ENCODE measurements at places on chromosomes 5 and 9.

- no peak for DNase-seq
Observed at GRCh38 chr9:103999375-104000062, 94.6 kb upstream of the SMC2 start.

DNA sequence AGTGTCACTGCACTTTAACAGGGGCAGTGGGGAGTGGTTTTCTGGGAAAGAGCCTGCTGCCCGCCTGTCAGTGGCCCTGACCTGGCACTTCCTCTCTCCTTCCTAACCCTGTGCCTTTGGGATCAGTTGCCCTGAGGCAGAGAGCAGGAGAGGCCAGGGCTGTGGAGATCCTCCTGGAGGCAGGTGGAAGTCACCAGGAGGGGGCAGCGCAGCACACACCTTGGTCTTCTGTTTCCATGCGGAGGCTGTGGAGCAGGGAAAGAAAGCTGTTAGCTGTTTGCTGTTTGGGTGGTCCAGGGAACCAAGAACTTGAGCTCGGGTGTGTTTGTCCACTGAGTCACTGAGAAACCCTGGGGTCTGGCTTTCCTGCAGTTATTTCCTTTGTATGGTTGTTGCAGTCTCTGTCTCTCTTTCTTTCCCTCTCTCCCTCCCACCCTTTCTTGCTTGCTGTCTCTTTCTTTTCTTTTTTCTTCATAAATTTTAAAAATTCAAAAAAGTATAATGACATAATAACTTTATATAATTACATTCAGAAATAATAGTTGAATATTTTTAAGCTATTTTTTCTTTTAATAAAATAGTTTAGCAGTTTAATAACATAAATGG is 28.1 kb downstream of the NTRK2 start:
- DNase-seq: no peak

DNA sequence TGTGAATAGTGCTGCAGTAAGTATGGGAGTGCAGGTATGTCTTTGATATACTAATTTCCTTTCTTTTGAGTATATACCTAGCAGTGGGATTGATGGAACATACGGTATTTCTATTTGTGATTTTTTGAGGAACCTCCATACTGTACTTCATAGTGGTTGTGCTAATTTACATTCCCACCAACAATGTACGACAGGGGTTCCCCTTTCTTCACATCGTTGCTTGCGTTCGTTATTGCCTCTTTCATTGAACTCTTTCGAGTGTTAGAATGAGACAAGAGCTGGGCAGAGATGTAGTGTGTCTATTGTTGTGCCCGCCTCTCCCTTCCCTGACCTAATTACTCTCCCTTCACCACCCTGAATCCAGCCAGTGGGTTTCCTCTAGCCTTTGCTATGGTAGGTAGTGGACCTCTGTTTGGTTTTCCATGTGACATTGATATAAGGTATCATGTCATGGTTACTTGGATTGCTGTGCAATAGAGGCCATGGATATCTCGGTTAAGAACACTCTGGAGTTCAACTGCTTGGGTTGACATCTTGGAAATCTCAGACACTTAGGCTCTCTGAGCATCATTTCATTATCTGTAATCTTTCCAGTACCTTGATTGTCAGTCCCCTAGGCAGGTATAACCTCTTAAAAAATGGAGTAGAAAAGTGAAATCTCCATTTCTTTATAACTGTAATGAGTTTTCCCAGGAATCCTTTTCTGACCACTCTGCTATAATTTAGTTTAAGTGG is 19.5 kb downstream of the AOPEP start:
- DNase-seq: no peak

DNA sequence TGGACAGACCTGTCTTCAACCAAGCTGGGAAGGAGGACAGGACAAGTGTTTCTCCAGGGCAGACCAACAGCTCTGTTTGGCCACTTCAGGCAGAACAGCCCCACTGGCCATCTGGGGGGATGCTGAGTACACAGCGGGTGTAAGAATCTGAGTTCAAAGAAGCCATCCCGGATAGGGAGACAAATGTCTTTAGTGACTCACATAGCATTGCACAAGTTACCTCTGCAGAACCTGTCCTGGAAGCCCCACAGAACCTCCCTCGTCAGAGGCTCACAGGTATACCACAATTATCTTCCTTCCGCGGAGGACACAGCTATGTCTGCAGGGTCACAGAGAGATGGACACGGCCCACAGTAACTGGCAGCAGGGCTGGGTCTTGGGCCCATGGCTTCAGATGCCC is 2.0 kb downstream of the OR2V2 start:
- no peak for DNase-seq

- DNase-seq: no peak
Observed at GRCh38 chr5:178577944-178578343, 12.2 kb downstream of the COL23A1 start.

DNA sequence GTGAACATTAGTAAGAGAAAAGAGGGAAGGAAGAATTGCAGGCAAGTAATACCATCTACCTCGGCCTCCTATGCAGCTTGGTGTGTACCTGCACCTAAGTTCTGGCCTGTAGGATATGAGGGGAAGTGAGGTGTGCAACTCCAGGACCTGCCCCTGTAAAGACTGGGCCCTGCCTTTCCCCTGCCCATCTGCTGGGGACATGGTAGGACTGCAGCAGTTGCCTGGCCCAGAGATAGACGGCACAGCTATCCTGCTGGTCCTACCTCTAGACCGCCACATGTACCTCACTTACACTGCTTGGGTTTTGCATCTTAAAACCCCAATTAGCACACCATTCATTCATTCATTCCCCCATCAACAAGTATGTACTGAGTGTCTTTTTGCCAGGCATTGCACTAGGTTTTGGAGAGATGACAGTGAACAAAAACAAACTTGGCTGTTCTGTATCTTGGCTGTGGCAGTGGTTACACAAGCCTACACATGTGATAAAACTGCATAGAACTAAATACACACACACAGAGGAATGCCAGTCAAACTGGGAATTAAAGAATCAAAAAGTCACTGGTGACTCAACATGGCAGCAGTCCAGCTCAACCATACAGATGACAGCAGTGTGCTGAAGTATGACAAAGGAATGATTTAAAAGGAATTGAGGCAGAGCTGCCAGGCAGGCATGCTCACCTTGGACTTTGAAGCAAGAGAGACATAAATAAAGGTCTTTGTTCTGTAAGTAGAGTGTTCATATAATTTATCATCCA is 23.3 kb upstream of the MGAT1 start:
- peak; percentile 70 for DNase-seq

- DNase-seq: no peak
Observed at GRCh38 chr5:44388321-44389089, 715 bp downstream of the FGF10 start.

DNA sequence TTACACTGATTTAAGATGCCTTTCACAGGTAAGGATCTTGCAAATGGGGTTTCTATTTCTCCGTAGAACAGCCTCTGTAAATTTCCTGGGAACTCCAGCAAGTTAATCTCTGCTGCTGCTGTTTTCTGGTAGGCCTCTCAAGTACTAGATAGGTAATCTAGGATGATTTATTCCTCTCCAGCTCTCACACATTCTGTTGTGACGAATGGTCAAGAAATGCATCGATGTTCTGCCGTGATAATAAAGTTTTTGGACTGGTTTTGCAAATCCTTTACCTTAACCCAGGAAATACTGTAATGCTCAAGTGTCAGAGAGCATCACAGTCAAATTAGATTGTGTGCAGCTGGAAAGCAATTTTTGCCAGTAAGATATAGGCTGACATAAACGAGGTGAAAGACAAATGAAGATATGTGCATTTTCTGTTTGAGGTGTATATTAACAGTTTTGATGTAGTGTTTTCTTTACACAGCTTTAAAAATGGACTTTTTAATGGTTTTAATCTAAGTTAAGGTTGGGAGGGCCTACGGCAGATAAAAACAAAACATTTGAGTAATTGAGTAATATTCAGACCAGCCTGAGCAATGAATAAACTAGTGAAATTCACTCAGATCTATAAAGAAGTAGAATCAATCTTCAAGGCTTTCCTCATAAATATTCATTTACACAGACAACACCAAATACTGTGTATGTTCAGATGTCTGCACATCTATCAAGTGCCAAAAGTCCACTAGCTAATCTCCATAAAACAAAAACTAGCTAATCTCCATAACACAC is 300.6 kb upstream of the EDIL3 start:
- DNase-seq: no peak

DNA sequence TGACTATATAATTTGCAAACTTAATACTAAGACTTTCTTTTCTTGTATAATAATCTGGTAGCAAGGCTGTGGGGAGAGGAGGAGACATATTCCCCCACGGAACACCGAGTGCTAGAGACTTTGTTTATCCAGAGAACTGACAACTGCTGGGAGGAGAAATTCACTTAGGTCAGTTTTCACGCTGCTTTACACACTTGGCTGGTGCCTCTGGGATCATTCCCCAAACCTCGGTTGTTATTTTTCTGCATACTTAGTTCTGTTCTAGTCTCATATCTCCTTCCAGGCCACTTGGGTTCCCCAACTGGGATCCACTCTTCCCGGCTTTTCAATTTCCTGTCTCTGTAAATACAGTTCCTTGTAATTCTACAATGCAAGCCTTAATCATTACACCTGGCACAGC is 238.2 kb upstream of the ADAMTS16 start:
- no peak for DNase-seq

- no peak for DNase-seq
Observed at GRCh38 chr9:88733651-88734421, 198.9 kb downstream of the NXNL2 start.

GRCh38 chr5:332843-333242 is 11.3 kb downstream of the AHRR start:
- DNase-seq: no peak

DNA sequence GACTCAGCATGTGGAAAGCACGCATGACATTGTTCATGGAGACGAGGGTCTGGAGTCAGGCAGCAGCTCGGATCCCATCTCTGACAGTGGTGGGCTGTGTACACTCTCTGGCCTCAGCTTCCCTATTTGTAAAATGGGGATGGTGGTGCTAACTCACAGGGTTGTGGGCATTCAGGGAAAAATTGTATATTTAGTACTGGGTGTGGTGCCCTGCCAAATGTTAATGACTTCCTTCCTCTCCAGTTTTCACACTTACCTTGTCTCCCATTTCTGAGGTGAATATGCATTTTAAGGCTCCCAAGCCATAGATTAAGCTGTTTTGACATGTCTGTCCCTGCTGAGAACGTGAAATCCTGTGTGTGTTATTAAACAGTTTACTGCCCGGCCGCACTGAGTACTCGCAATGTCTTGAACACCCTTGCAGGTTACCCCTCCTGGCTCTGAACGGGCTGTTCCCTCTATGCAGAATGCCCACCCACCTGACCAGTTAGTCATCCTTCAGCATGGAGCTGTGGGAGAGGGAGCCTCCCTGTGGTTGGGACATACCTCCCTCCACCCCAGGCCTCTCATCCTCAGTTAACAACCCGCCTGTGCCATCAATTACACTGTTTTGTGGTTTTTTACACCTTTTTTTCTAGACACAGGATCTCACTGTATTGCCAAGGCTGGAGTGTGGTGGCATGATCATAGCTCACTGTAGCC is 25.8 kb downstream of the TJP2 start:
- peak; percentile 45 for DNase-seq

DNA sequence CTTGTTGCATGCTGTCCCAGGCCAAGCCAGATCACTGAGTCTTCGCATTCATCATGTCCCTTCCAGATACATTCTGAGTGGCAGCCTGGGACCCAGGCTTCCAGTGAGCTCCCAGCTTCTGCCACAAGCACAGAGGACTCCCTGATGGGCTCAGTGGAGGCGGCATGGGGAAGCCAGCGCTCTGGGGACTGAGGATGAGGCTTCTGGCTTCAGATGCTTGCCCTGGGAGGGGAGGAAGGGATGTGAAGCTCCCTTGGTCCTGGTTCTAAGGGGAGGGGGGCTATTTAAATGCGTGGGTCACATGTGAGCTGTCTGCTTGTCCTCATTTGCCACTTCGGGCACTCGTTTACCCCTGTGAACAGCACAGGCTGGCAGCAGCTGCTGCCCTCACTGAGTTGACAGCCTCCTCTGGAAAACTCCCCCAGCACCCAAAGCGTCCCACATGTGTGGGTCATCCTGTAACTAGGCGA is 174.0 kb downstream of the NR3C1 start:
- DNase-seq: no peak

- no peak for DNase-seq
Observed at GRCh38 chr5:1277331-1277730, 17.5 kb downstream of the TERT start.

GRCh38 chr9:89798547-89799120 is 193.8 kb downstream of the GADD45G start:
- no peak for DNase-seq

DNA sequence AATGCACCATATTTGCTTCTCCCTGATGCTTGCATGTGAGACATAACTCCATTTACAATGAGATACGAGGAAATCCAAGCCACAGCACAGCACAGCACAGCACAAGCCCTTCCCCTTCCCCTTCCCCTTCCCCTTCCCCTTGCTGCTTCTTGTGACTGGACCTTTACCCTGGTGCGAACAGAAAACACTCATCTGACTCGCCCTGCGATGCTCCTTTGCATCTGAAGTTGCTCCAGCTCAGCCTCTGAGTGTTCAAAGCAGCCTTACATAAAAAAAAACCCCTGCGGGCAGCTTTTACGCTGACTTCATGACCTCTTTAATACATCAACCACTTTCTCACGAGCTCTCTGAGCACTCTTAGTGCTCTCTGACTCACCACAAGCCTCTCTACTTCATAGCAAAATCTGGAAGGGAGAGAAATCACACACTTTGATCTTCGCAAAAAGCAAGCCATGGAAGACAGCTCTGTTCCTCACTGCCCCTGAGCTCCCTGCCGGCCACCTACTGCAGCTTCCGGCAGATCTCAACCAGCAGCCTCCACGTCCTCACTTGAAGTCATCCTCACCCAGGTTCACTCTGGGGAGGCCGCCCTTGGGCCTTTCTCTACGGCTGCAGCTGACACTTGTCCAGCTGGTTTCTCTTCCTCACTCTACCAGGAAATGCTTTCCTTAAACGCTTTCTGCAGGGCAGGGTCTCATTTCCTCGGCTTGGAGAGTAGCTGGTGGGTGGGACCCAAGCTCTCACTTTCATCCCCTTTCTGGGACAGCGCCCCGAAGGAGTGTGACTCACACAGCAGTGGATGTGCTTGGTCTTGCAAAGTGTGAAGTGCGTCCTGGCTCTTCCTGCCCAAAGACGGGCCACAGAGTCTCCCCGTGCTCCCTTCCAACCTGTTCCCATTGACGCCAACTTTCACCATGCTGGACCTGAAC is 5.3 kb downstream of the SLC34A1 start:
- peak; percentile 88 for DNase-seq

- peak; percentile 32 for DNase-seq
Observed at GRCh38 chr9:89701221-89701798, 96.5 kb downstream of the GADD45G start.

DNA sequence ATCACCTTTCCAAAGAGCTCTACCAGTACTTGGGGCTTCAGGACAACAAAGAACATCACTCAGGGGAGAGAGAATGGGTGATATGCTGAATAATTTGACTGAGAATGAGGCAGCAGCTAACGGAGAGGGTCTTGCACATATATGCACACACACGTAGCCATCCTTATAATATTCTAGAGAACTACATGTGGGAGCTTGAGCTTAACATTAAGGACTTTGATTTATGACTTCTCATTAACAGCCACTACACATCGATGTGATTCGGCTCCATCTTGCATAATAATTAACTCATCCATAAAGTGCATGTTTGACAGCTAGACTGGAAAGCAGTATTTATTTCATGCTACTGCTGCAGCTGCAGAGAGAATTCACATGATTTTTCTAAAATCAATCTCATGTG is 163.4 kb downstream of the RAB3C start:
- no peak for DNase-seq
